ENCODE measurements at places on chromosomes 5 and 9.

DNA sequence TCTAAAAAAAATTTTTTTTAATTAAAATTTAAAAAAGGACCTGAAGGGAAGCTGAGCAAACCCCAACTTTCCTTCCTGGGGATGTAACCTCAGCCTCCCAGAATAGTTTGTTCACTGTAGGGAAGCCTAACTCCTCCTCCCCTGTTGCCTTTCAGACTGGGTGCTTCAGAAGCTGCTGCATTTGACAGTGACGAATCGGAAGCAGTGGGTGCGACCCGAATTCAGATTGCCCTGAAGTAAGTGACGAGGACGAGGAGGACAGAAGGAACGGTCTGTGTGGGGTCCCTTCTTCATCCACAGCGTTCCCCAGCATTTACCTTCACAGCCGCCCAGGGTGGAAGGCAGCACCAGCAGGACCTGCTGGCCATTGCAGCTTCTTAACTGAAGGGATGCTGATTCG lies 57.7 kb upstream of the RARS1 start:
- DNase-seq = no peak

GRCh38 chr5:56729488-56729887 lies 85.9 kb upstream of the MAP3K1 start:
- no peak for DNase-seq

- no peak for DNase-seq
Measured at GRCh38 chr5:135425641-135426040, 21.5 kb downstream of the DCANP1 start.

- no peak for DNase-seq
Measured at GRCh38 chr9:31393240-31393639, 991.2 kb upstream of the ACO1 start.

GRCh38 chr5:31962871-31963307 lies 211.2 kb downstream of the GOLPH3 start:
- no peak for DNase-seq

DNA sequence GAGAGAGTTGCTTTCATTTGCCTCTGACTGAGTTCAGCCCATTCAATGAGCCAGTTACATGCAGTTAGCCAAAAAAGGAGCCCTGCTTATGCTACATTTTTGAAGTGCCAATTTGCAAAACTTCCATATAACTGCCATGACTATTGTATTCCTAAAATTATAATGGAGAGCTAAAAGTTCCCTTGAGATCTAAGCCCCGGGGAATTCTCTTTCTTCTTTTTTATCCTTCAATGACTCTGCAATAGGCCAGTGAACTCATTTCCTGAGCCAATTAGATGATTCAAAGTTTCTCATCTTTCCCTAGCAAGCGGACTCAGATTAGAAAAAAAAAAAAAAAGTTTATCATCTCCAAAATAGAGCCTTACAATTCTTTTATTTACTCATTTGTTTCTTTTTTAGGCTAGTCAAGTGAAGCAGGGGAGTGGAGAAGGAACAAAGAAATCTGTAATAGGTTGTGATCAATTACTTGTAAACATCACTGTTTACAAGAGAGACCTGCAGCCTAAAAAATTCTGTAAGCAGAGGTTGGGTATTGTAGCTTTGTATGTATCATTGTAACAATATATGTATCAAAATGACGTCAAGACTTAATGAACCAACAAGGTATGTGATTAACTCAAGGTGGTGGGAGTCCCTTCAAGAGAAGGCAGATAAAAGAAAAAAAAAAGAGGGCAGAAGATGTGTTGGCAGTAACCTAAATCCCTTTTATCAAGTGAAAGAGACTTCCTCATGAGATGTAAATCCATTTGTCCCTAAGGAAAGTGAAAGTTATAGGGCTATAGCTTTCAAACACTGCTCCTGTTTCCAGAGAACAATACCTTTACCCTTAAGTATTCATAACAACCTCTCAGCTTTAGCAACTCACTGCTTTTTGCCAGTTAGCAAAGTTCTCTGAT lies 48.7 kb upstream of the HOMER1 start:
- no peak for DNase-seq

- no peak for DNase-seq
Measured at GRCh38 chr9:32424616-32425015, 40.2 kb downstream of the ACO1 start.

- peak; percentile 81 for DNase-seq
Measured at GRCh38 chr9:127122176-127123063, at the start of gene ANGPTL2. Gene ANGPTL2, minus strand, starts transcription at chr9:127122635. Its CDS starts 13,904 bp downstream, at chr9:127108731.

DNA sequence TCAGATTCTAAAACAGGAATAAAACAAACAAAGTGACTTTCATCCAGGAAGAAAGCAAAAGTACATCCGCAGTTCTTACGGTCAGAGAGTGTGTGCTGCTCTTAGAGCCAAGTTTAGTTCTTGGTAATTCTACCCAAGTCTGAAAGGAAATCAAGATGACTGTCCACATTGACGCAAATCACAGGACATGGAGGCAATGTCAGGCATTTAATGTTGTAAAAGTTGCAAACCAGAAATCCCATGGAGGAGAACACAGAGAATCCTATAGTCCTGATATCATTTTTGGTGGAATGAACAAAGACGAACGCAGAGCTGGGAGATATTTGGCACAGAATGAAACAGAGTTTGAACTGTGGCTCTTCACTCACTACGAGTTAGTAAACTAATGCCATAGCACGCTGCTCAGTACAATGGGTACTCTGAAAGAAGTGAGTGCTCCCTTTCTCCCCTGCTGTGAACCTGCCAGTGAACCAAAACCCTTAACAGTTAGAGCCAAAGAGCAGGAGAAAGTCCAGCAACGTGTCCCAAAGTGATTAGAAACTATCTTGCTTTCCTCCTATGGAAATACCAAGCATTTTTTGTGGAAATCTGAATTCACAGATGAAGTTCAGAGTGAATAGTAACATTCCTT lies 74.3 kb downstream of the MUSK start:
- DNase-seq = peak; percentile 56

- no peak for DNase-seq
Measured at GRCh38 chr5:102767862-102768261, 12.8 kb downstream of the PAM start.

- peak; percentile 46 for DNase-seq
Measured at GRCh38 chr5:138706655-138707480, 46.4 kb upstream of the CTNNA1 start.

DNA sequence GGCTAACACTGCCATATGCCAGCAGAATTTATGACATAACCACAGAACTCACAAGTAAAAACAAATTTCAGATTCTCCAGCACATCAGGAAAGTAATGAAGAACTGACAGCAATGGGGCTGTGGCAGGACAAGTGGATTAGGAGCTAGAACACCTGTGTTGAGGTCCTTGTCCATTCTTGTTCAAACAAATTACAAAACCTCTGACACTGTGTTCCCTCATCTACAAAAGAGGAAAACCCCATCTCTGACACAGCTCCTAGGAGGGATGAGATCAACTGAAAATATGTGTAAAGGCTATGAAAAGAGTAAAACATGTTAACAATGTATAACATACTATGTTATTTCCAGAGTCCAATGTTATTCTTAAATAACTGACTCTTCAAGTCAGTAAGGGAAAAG lies 23.5 kb downstream of the ELP1 start:
- no peak for DNase-seq

DNA sequence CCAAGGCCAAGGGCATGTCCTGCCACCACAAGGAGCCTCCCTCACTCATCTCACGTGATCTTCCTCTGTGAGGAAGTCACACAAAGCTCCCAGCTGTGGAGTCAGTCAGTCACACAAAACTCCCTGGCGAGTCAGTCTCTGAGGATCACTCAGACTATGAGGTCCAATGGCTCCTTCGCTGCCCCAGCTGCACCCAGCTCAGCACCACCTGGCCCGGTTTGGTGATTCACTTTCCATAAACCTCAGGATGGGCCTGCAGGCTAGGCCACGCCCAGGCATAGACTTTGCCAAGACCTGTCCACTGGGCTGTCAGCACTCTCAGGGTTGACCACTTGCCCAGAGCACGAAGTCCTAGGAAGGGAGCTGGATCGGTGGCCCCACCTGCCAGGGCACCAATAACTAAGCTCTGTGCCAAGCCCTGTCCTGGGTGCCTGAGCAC lies 233.8 kb downstream of the HSPA4 start:
- DNase-seq = no peak

DNA sequence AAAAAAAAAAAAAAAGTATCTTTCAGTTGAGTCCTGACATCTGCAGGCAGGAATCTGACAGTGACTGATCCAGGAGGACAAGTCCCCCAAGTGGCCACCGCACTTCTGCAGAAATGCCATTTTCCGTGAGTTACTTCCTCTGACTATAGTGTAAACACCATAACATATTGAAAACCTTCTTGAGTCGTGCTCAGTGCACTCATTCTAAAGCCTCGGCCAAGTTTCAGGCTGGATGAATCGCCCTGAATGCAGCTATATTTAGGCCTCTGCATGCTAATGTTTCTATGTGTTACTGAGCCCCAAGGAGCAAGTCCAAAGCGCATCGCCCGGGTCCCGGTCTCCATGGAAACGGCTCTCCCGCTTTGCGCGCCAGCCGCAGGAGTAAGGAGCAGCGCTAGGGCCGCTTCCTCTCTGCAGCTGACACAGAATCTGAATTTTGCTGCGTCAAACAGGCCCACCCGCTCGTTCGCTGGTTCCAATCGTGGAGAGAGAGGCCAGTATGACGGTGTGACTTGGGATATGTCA lies 335.4 kb downstream of the MSX2 start:
- no peak for DNase-seq

DNA sequence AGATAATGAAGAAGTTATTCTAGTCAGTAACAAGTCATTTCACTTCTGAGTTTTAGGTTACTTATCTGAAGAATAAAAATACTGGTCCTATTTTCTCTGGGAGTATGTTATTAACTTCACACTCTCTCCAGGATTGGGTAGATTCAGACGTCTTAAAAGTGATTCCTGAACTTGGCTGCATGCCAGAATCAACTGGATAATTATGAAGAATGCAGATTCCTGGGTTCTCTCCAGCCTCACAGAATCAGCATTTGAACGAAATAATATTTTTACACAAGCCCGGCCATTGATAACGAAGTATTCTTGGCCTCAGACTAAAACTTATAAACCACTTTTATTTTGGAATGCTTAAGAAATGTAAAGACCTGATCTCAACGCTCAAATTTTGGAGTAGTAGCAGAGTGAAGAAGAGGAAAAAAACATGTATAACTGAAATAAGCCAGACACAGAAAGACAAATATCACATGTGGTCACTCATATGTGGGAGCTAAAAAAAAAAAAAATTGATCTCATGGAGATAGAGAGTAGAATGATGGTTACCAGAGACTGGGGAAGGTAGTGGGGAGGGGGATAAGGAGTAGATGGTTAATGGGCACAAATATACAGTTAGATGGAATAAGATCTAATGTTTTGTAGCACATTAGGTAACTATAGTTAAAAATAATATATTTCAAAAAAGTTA lies 507.3 kb downstream of the ISL1 start:
- DNase-seq = no peak

DNA sequence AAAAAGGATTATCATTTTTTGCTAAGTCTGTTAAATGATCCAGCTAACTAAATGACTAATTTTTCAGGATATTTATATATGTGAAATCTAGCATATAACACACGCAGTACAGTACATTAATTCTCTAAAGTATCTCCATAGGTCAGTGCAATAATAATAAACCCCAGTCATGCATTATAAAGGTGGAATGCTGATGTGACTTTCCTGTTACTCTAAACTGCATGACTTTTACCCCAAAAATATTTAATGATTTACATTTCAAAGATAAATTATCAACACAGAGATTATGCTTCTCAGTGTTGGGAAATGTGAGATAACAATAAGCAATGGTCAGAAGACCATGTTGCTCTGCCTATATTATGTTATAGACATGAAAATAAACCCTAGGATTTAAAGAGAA lies 34.1 kb upstream of the PAM start:
- no peak for DNase-seq

DNA sequence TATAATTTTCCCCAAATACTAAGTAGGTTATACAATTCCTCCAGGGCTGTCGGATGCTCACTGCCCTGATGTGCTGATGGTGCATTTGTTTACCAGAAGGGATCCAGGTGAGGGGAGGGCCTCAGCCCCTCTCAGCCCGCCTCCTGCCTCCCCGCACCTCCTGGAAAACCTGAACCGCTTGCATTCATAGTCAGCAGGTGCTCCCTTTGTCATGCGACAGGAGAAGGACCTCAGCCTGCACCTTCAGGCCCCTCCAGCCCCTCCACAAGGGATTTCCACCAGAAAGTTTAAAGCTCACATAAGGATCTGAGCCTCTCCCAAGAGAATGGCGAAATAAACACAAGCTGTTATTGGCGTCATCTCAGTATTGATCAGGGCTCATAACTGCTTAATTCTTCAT lies 36.5 kb upstream of the NTNG2 start:
- DNase-seq = no peak

GRCh38 chr5:143515829-143516228 lies 112.3 kb upstream of the NR3C1 start:
- no peak for DNase-seq

GRCh38 chr9:96169484-96169883 lies 132.5 kb downstream of the HSD17B3 start:
- no peak for DNase-seq

DNA sequence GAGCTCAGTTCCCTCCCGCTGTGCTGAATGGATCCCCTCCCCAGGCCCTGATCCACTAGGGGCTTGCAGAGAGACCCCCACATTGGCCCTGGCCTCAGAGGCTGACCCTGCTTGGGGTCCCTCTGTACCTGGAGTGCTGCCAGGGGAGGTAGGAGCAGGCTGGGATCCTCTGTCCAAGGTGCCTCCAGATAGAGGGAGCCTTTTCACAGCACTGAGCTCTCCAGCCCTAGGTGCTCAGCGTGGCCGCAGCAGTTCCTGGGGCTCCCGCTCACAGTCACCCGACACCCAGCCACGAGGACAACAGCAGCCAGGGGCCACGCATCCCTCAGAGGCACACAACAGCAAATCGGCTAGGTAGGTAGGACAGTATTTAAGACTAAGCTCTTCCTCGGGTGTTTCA lies 62.2 kb upstream of the IRX2 start:
- no peak for DNase-seq

GRCh38 chr5:76576996-76577395 lies 46.2 kb downstream of the F2RL2 start:
- no peak for DNase-seq

DNA sequence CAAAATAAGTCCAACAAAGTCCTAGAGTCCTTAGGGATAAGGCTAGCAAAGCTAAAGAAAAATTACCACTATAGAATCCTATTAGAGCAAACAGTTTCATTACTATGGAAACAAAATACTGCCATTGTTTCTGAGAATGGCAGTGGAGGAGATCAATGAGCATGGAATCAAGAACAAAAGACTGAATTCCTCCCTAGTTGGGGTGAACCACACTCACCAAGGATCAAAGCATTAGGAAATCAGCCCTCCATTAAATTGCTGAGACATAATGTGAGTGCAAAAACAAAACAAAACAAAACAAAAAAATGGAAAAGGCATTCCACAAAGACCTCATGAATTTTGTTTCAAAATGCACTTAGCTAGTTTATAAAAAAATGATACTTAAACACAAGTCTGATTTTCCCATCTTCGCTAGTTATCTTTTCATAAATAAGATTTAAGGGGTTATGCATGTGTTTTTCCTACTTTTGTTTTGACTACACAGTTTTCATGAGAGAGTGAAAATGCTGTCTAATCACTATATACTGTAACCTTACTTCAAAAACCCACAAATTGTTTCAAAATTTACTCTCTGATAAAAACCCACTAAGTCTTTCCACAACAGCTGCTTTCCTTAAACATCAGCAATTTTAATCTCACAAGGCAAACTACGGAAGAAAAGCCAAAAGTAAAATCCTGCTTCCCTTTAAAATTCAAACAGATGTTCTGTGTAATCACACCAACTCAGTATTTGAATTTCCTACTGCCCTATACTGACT lies 9.7 kb downstream of the SERINC5 start:
- no peak for DNase-seq

- DNase-seq = no peak
Measured at GRCh38 chr9:35650341-35651158, at the start of gene SIT1. Gene SIT1, minus strand, starts transcription at chr9:35650931. Its CDS starts 78 bp downstream, at chr9:35650853.

- DNase-seq = no peak
Measured at GRCh38 chr5:114858665-114859437, 310.9 kb downstream of the TRIM36 start.

Measured in fibroblast of skin of left biceps (primary cell).